ENCODE measurements at places on chromosomes 2 and 18. TPM values are rescaled to one million over a fixed set of nuclear protein-coding genes. Genes with fewer than 3 reads are reported as not detected.

DNA sequence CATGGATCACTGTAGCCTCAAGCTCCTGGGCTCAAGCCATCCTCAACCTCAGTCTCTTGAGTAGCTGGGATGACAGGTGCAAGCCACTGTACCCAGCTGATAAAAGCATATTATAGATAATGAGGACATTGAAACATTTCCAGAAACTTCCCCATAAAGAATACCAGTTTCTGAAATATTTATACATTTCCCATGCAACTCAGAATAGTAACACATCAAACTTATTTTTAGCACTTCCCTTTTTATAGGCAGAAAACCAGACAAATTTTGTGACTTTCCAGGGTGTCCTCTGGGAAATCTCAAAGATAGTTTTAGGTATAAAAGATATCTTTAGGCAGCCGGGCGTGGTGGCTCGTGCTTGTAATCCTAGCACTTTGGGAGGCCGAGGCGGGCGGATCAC, 25.1 kb upstream of the DPYSL5 start:
- DNase-seq, result no peak

DNA sequence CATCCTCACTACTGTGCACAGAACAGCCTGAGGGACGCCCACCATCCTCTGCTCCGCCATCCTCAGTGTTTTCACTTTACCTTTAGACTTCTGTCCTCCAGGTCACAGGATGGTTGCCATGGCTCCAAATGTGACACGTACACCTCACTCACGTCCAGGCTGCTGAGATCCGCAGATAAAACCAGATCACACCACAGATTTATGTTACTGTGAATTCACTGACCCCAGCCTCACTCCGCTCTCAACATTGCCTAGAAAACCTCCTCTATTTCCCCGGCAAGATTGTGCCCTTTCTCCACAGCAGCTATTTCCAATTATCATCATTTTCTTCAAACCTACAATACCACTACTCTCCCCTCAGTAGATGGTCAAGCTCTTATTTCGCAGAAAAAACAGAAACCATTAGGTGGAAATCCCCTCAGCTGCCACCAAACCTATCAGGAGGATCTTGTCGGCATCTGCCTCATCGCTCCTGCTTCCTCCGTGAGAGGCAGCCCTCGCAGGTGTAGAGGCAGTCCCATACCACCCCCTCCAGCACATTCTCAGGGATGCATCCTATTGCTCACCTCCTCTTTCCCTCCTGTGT, 49.8 kb upstream of the SLC1A4 start:
- no peak for DNase-seq

DNA sequence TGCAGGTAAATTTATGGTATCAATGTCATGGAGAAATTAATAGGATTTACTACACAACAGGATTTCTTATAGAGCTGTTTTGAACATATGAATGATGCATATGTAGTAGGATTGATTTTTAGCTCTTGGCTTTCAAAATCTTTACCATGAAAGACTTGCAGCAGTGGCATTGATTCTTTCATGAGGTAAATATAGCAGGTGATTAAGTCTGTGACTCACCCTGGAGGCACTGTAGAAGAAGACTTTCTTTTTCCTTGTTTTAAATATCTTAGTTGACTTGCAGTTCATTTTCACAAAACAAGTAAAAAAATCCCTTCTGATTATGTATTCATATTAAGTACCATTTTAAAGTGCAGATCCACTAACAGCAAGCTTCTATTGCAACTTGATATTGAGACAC, 463.0 kb downstream of the FBXO15 start:
- no peak for DNase-seq

GRCh38 chr18:68925268-68925667, 127.4 kb downstream of the CCDC102B start:
- peak; percentile 11 for DNase-seq

DNA sequence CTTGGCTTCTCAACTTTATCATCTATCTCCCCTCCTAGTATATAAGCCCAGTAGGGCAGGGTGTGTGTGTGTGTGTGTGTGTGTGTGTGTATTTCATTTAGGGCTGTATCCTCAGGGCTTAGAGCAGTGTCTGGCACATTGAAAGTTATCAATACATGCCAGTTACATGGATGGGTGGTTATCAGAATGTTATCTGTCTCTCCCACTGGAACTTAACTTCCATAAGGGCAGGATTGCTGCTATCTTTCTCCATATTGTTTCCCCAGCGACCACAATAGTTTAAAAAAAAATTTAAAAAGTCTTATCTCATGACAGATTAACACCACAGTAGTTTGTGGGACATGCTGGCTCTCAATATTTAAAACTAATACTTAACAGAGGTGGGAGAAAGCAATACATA, 488.9 kb downstream of the PLCL1 start:
- no peak for DNase-seq

The CFAP53 gene
- 4.1 TPM for total RNA-seq

The PPP3R1 gene
- 38.8 TPM for total RNA-seq

DNA sequence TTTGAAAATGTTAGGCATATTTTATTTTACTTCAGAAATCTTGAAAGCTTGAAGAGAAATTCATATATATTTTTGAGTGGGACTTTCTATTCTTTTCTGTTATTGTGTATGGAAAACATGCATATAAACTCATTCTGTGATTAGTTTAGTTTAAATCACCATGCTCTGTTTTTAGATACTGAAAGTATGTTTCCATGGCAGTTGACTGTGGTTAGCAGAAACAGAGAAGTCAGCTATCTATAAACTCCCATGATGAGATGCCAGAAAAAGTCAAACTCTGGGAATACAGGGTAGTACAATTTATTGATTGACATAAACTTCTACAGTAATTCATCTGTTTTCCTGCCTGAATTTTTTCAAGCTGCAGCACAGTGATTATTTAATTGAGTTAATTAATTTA, 905.3 kb upstream of the VRK2 start:
- no peak for DNase-seq

DNA sequence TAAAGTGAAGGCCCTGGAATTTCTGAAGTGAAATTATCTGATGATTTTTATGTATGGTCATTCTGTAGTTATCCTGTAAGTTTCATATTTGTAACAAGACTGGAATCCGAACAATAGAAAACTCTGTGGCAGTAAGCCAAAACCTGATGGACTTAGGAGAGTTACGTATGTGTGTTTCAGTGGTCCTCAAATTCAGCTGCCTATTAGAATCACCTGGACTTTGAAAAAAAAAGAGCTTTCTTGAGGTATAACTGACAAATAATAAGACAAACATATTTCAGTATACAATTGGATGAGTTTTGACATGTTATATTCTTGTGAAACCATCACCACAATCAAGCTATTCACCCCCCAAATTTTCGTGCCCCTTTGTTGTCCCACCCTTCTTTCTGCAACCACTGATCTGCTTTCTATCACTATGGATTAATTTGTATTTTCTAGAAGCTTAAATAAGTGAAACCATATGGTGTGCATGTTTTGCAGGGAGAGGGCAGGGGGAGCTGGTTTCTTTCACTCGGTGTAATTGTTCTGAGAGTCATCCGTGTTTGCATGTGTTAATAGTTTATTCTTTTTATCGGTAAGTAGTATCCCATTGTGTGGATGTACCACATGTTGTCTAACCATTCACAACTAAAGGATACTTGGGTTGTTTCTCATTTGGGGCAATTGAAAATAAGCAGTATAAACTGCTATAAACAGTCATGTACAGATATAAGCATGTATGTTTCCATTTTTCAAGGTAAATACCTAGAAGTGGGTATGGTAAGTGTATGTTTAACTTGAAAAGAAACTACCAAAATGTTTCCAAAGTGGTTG, 50.2 kb upstream of the EML4 start:
- DNase-seq, result no peak

DNA sequence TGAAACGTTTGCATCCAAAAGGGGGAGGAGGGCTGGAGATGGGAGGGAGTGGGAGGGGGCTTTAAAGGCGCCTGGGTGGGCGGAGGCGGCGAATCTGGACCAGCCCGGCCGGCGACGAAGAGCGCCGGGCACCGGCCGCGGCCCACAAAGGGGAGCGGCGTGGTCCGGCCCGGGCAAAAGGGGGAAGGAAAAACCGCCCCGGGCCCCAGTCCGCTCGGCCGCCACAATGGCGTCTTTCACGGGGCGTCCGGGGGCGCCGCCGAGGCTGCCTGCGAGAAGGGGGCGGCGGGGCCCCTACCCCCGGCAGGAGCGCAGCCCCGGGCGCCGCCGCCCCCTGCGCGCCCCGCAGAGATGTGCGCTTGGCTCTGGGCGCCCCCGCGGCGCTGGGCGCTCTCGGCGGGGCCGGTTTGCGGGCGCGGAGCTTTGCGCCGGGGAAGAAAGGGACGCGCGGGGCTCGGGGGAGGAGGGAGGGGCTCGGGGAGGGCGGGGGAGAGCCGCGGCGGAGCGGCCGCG, 108.1 kb upstream of the KCTD1 start:
- DNase-seq, result no peak

The SLC4A5 gene
- total RNA-seq, result 4.8 TPM

The RNF125 gene
- not detected for total RNA-seq

The MAP3K19 gene
- total RNA-seq, result not detected

GRCh38 chr2:197708331-197708730, 3.2 kb downstream of the MARS2 start:
- no peak for DNase-seq

DNA sequence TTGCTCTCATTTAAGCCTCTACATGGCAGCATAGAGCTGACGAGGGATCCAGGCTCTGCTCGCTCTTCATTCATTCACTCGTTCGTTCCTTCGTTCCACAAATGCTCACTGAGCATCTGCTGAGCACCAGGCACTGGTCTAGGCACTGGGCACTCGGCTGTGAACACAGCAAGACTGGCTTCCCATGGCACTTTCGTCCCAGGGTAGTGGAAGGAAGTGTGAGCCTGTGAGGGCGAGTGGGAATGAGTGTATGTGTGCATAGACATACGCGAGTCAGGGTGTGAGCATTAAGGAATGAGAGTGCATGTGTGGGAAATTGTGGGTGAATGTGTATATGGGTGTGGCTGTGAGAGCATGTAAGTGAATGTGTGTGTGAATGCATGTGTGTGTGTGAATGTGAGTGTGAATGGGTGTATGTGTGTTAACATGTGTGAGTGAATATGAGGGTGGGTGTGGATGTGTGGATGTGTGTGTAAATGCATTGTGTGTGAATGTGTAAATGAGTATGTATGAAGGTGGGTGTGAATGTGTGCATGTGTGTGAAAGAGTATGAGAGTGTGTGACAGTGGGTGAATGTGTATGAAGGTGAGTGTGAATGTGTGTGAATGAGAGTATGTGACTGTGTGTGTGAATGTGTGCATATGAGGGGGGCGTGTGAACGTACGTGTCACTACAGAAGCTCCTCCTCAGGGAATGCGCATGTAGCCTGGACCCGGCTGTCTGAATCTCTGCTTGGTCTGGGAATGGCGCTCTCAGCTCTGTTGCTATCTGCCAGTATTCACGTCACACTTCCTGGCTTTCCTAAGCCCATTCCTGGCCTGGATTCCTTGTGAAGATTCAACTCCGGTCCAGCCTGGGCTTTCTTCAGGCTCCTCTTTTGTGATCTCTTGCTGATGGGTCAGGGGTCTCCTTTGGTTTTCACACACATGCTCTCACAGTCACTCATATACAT, 28.8 kb downstream of the SNORC start:
- peak; percentile 74 for DNase-seq

GRCh38 chr18:43570593-43570992, 293.3 kb upstream of the SYT4 start:
- DNase-seq, result no peak

DNA sequence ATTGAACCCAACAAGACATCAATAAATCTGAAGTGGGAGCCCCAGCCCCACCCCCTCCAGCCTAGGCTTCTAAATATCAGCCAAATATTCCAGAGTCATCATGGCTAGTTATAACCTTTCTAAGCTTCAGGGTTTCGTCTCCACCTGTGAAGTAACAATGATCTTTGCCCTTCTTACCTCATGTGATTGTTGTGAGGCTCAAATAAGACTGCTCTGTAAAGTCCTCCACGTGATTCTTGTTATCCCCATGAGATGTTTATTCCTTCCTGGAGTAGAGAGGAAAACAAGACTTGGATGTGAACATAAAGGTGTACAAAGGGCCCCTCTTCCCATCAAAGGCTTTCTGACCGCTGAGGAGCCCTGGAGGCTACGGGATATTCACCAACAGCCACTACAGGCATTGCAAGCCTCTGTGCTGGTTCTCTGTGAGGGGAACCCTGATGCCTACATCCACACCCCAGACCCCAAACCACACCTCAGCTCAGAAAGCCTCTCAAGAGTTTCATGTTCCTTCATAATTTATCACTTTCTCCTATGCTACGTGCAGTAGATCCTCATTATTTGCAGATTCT, 20.1 kb upstream of the REEP1 start:
- no peak for DNase-seq

The EMX1 gene
- not detected for total RNA-seq

- DNase-seq, result no peak
Measured at GRCh38 chr18:30970196-30970816, 72.2 kb downstream of the DSC3 start.

DNA sequence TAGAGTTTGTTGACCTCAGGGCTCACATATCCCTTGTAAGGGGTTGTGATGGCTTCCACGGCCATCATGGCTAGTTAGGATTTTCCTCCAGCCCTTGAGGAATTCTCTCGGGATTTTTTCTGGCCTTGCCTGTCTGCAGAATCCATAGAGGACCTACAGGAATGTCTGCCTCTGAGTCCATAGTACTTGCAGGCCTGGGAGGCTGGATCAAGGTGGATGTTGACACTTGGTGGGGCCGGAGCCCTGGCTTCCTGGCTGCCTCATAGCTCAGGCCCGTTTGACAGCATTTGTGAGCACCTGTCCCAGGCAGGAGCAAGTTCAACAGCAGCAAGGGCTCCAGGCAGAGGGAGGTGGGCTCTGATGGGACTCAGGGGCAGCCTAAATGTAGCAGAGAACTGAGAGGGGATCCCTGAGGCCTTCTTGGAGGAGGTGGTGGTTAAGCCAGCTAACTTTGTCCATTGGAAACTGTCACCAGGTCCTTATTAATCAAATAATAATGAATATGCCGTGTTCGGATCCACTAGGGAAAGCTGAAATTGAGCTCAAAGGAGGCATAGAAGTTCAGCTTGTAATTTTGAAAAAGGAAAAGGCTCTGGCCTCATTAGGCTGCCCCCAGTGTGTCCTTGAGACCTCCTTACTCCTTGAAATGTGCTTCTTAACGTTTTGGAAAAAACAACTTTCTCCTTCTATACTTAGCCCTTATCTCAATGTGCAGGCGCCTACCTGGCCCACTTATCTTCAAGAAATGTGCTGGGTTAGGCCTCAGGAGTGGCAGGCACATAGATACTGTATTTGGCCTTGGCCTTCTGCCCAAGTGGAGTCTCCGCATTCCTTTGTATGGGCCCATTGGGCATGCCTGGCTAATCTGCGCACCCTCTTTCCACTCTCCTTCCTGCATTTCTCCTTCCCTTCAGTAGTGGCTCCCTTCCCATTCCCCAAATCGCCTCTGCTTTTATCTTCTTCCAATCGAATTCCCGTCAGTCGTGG, 66.9 kb downstream of the HPCAL1 start:
- peak; percentile 88 for DNase-seq

The RAMP1 gene
- total RNA-seq, result 47.7 TPM

Data from stomach (tissue), 19 donors.